ENCODE measurements at places on chromosomes 11 and 22.

- DNase-seq = no peak
Observed at GRCh38 chr22:25120093-25120561, 79.5 kb upstream of the CRYBB3 start.

GRCh38 chr11:73394416-73395296, 18.5 kb downstream of the RELT start:
- no peak for DNase-seq

- DNase-seq = no peak
Observed at GRCh38 chr11:7484131-7484530, 1.2 kb upstream of the OLFML1 start.

DNA sequence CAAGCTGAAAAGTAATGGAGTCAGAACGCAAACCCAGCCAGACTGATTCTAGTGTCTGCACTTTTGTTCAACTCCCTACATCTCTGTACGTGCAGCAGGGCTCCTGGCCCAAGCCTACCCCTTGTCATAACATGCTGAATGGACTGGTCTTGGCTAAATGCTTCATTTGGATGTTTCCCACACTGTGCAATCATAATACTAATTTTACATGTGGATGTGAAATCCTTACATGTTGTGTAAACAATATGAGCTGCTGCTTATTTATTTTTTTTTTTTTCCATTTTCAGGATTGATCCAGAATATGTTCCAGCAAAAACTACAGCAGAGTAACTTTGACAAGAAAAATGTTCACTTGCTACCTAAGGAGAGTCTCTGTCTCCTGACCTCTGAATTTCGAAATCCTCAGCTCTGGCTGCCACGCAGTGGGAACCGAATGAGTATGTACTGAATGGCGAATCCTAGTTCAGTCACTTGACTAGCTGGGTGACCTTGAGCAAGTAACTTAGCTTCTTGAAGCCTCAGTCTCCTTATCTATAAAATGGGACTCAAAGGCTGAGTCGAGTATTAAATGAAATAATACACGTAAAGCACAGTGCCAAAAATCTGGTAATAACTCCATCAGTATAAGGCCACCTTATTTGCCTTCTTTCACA, 133.4 kb downstream of the EHF start:
- DNase-seq = no peak

- DNase-seq = no peak
Observed at GRCh38 chr11:396511-396947, 2.5 kb downstream of the PKP3 start.

- no peak for DNase-seq
Observed at GRCh38 chr11:112751329-112751728, 209.9 kb upstream of the NCAM1 start.

GRCh38 chr11:128061281-128061871, 526.0 kb downstream of the ETS1 start:
- DNase-seq = no peak

GRCh38 chr11:33670250-33671011, 30.2 kb downstream of the C11orf91 start:
- no peak for DNase-seq
